Small intestine (tissue), 16 donors: ENCODE measurements at places on chromosomes 2 and 18. TPM values are rescaled to one million over a fixed set of nuclear protein-coding genes. Genes with fewer than 3 reads are reported as not detected.

The DNER gene
- polyA plus RNA-seq: not detected

The PASK gene
- polyA plus RNA-seq: 4.7 TPM

- H3K4me3 ChIP-seq: no peak overlapping the region
- no peak for DNase-seq
- H3K4me1 ChIP-seq: peaks cover 3% of the 10 kb centered on the region
- no peak overlapping the region for H3K27ac ChIP-seq
- H3K27me3 ChIP-seq: no peaks in the 10 kb centered on the region
These were observed 2.9 kb upstream of the TMSB10 start for GRCh38 chr2:84902526-84902925.

GRCh38 chr18:11046140-11046539 lies 103.2 kb downstream of the PIEZO2 start:
- no peak overlapping the region for H3K4me3 ChIP-seq
- H3K27ac ChIP-seq: no peak overlapping the region
- no peaks in the 10 kb centered on the region for H3K27me3 ChIP-seq
- no peak for DNase-seq
- H3K4me1 ChIP-seq: no peaks in the 10 kb centered on the region

GRCh38 chr2:175136334-175137215 lies 31.4 kb downstream of the ATF2 start:
- no peak overlapping the region for H3K4me3 ChIP-seq
- H3K36me3 ChIP-seq: peaks cover 1% of the 10 kb centered on the region
- no peaks in the 10 kb centered on the region for H3K27me3 ChIP-seq
- H3K4me1 ChIP-seq: no peaks in the 10 kb centered on the region
- DNase-seq: no peak
